ENCODE measurements at places on chromosomes 1 and 21.

DNA sequence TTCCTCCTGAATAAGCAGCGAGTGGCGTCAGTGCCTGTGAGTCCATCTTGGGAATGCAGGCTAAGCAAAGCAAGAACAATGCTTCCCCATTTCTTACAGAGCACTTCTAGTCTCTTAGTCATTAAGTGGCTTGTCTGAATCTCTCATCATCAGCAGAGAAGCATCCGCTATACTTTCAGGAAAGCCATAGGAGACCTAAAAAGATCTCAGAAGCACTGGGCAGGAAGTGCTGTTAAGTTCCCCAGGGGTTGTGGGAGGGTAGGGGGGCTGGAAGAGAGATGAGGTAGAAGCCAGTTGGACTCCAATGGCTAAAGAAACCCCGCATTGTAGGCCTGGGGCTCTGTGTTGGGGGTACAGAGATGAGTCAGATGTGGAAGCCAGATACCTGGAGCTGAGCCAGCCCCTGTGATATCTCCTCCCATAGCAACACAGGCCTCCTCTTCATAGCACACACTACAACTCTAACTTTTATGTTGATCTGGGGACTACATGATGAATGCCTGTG is 44.9 kb downstream of the SYT6 start:
- no peak for DNase-seq

DNA sequence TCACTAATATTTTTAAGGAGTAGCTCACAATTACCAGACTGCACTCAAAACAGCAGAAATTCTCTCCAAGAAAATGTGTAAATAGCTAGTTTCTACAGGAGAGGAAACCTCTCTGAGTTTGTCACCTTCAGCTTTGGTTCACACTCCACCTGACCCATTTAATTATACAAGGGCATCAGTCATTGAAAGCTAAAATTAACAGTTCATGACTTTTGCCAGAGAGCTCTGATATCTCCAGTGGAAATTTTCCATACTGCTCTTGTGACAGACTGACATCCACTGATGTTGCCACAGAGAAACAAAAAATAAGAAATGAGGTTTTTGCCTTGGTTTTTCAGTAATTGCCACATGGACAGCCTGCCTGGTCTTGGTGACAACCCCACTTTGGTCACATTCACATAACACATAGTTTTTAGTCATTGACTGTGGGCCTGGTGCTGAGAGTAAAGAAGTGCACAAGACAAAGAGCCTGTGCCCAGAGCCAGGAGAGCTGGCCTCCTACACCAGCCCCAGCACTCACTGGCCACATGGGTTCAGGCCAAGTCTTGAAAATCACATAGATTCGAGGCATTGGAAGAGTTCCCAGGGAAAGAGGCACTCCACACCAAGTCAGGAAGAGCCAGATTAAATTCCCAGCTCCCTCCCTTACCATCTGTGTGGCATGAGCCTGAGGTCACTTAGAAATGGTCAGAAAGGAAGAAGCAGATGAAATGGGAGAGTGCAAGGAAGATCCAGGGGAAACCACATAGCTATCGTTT is 13.8 kb upstream of the SIM2 start:
- DNase-seq, result no peak

DNA sequence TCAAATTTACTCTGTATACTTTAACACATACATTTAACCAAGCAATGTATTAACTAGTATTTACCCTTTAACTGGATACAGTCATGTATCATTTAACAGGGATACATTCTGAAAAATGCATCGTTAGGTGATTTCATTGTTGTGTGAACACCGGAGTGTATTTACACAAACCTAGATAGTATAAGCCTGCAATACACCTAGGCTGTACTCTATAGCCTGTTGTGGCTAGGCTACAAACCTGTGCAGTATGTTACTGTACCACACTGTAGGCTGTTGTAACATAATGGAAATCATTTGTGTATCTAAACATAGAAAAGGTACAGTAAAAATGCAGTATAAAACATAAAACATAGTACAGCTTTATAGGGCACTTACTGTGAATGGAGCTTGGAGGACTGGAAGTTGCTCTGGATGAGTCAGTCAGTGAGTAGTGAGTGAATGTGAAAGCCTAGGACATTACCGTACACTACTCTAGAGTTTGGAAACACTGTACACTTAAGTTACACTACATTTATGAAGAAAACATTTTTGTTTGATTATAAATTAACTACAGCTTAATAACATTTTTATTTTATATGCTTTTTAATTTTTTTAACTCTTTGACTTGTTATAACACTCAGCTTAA is 21.3 kb downstream of the RGS4 start:
- no peak for DNase-seq

- DNase-seq, result no peak
These were observed 133.0 kb downstream of the LRRC7 start for GRCh38 chr1:69700770-69701169.

GRCh38 chr1:159071970-159072582 is 4.5 kb downstream of the AIM2 start:
- no peak for DNase-seq

DNA sequence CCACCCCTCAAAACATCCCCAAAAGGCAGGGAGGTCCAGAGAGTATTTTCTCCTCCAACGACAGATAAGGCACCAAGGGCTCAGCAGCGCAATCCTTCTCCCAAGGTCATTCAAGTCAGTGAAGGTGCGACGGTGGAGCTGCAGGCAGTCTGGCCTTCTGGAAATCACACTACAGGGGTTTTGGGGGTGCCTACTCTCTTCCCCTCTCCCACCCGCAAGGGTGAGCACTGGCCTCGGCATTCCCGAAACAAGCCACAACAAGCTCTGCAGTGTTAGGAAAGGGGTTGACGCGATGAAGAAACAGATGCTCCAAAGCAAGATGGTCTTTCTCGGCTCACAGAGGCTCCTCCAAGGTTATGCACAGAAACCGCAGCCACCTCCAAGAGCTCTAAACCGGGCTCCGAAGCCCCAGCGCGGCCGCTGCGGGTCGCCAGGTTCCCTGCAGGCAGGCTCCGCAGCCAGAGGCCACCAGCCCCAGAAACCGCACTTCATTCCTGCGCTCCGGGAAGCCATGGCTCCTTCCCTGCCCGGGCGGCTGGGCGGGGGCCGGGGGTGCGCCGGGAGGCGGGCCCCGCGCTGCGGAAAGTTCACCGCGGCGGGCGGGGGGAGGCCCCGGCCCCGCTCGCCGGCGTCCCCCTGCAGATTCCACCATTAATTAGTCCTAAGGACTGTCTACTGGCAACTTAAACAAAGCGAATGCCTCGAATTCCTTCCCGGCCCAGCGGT is 1.1 kb downstream of the LUZP1 start:
- DNase-seq, result no peak

GRCh38 chr1:218829097-218829496 is 344.6 kb upstream of the LYPLAL1 start:
- DNase-seq, result no peak

DNA sequence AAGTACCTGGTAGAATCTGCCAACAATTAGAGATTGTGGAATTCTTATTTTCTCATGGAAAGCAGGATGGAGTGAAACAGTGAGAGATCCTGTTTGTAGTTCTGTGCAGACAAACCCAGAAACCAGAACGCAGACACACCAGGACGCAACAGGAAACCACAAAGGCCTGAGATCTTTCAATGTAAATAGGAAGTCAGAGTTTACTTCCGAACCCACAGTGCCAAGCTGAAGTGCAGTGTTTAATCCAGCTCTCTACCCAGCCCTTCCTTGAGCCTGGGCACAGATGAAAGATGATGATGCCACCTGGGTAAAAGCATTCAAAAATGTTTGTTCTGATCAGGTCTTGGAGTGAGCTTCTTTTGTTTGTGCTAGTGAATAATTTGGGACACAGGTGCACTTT is 244.2 kb upstream of the HOOK1 start:
- no peak for DNase-seq

DNA sequence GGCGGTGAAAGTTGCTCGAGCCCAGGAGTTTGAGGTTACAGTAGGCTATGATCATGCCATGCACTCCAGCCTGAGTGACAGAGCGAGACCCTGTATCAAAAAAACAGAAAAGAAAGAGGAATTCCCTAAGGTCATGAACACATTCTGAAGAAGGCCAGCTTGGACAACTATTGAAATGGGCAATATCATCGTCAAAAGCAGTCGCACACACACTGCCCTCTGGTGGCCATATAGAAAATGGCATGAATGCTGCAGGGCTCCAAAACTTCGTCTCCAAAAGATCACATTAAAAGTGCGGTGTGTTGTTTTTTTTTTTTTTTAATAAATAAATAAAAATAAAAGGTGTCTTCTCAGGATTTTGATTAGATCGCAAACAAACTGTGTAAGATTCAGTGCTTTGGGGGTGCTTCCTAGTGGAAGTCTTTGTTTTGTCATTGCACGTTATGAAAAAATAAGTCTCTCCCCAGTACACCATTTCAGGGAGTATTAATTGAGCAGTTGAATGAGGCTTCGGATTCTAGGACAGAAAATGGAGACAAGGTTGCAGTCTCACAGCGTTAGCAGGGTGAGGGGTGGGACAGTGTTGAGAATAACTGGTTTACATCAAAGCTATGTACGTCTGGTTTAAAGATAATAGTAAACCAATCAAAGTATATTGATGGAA is 87.5 kb upstream of the FMN2 start:
- no peak for DNase-seq

GRCh38 chr1:158583962-158584361 is 4.3 kb upstream of the OR10X1 start:
- DNase-seq, result no peak

- DNase-seq, result no peak
These were observed 72.5 kb downstream of the RUNX3 start for GRCh38 chr1:24857507-24858133.

GRCh38 chr1:117821382-117821755 is 108.1 kb downstream of the GDAP2 start:
- DNase-seq, result no peak

GRCh38 chr1:48187969-48188563 is 34.5 kb upstream of the SLC5A9 start:
- DNase-seq, result no peak

GRCh38 chr21:29315131-29315749 is 16.5 kb downstream of the BACH1 start:
- no peak for DNase-seq

GRCh38 chr1:183996396-183996795 is 41.1 kb downstream of the COLGALT2 start:
- DNase-seq, result no peak

- no peak for DNase-seq
These were observed 186.9 kb upstream of the ADGRL4 start for GRCh38 chr1:79193211-79194079.

GRCh38 chr1:2857521-2857920 is 56.0 kb upstream of the TTC34 start:
- no peak for DNase-seq

GRCh38 chr1:50350868-50351267 is 72.4 kb downstream of the DMRTA2 start:
- no peak for DNase-seq

DNA sequence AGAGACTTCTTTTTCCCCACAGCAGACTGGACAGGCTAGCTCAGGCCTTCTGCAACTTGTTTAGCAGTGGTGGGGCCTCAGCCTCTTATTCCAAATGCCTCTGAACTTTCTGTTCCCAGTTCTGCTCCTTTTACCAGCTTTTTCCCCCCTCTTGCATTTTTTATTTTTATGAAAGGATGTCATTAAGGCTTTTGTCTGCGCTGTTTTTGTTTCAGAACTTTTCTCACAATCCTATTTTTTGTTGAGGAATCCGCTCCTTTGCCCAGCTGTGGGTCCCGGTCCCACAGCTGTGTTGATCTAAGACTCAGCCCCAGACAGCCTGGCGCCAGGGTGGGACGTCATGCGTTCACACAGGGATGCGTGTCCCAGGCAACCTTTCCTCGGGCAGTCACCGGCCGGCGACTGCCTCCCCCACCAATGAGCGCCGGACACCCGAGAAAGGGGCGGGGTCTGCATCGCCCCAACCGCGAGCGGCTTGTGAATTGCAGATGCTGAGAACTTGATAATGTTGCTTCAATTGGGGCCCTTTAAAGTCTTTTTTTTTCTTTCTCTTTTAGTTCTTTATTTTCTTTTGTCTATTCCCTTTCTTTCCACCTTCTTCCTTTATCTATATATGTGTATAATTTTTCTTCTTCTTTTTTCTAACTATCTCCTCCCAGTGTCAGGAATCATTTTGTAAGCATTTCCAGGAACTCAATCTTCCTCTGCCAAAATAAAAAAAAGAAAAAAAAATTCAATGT is 3.0 kb upstream of the ID3 start:
- no peak for DNase-seq

DNA sequence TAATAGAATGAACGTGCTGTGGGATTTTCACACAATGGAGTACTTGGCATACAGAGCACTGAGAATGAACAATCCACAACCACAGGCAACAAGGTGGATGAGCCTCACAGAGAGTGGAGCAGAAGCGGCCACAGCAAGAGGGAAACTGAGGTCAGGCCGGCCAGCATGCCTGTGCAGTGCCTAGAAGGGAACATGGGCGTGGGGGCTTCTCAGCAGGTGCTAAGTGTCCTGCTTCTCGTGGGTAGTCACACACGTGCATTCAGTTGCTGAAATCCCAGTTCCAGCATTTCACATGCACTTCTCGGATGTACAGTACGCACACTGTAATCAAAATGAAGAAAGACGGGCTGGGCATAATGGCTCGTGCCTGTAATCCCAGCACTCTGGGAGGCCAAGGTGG is 33.1 kb downstream of the WDR4 start:
- DNase-seq, result no peak

GRCh38 chr1:103457886-103458455 is 67.5 kb upstream of the RNPC3 start:
- DNase-seq, result no peak

GRCh38 chr1:2143814-2144500 is 50.6 kb downstream of the FAAP20 start:
- no peak for DNase-seq

- no peak for DNase-seq
These were observed 12.2 kb upstream of the SAMD13 start for GRCh38 chr1:84289169-84289785.

DNA sequence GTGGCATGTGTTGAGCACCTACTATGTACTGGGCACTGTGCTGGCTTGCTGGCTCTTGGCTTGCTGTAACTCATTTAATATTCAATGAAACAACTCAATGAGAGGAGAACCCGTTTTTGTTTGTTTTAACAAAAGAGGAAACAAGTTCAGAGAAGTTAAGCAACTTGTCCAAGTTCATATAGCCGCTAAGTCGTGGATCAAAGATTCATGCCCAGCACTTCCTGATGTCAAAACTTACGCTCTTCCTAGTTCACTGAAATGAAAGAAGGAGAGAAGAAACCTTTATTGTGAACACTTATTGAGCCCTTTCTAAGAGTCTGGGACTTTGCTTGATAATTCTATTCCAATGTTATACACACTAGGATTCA is 475.9 kb downstream of the PTPRU start:
- no peak for DNase-seq

- no peak for DNase-seq
These were observed 70.6 kb downstream of the ALG14 start for GRCh38 chr1:95002164-95002539.

DNA sequence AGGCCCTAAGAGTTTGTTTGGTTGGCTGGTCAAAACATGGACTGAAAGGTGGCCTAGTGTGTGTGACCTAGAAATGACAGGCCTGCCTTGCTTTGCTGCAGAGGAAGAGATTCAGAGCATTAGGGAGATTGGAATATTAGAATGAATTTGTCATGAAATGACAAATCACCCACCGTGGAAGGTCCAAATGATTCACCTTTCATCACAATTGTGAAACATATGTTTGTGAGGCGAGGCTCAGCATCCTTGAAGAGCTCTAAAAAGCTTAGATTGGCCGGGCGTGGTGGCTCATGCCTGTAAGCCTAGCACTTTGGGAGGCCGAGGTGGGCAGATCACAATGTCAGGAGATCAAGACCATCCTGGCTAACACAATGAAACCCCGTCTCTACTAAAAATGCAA is 5.5 kb downstream of the LCE1B start:
- no peak for DNase-seq
